H1 (cell line): ENCODE measurements at places on chromosomes 1 and 21. TPM values are rescaled to one million over a fixed set of nuclear protein-coding genes. Genes with fewer than 3 reads are reported as not detected.

DNA sequence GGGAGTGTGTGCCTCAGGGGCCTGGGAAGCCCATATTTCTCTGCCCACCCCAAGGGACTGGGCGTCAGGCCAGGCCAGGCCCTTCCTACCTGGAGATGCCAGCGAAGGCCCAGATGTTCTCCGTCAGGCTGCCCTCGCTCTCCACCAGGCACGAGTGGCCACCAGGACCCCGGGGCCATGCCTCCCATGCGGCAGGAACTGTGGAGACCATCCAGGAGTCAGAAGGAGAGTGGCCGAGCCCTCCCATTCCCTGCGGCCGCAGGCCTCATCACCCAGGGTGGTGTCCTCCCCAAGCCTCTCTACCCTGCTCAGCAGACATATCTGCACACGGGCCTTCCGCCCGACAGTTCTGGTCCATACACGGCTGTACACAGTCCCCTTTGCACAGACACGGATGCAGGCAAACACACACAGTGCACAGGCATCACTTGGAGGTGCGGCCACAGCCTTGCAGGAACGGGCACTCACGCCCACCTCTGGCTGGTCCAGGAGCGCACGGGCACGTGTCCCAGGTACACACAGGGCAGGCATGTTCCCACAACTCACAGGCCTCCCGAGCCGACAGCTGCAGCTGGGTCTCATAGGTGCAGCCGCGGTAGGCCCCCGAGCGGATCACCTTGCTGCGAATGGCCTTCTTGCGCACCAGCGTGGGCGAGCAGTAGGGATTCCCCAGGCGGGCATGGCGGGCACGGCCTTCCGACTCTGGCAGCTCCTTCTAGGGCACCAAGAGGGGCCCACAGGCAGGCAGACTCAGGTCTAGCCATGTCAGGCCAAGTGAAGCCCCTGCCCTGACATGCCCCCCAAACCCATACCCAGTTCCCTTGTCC lies 5.9 kb upstream of the KIF17 start:
- DNase-seq: no peak

- DNase-seq: no peak
Measured at GRCh38 chr1:53051676-53052075, 10.3 kb upstream of the PODN start.

DNA sequence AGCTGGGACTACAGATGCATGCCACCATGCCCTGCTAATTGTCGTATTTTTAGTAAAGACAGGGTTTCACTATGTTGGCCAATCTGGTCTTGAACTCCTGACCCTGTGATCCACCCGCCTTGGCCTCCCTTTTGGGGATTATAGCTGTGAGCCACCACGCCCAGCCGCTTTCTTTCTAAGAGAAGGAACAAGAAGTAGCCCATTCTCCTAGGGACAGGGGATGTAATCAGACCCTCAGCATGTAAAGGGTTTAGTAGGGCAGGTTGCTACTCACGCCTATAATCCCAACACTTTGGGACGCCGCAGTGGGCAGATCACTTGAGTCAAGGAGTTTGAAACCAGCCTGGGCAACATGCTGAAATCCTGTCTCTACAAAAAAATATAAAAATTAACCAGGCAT lies 189.7 kb downstream of the TOMM20 start:
- DNase-seq: no peak

The UBXN10 gene
- total RNA-seq: 0.43 and 0.44 TPM in 2 replicates

- DNase-seq: no peak
Measured at GRCh38 chr1:17420391-17420918, 19.0 kb downstream of the RCC2 start.
